ENCODE measurements at places on chromosomes 12 and 14. TPM values are rescaled to one million over a fixed set of nuclear protein-coding genes. Genes with fewer than 3 reads are reported as not detected.
A peak's percentile ranks its signal among the peaks of the same experiment; 100 is the strongest.

- no peak for DNase-seq
These were observed 20.2 kb downstream of the NOC4L start for GRCh38 chr12:132164426-132164825.

DNA sequence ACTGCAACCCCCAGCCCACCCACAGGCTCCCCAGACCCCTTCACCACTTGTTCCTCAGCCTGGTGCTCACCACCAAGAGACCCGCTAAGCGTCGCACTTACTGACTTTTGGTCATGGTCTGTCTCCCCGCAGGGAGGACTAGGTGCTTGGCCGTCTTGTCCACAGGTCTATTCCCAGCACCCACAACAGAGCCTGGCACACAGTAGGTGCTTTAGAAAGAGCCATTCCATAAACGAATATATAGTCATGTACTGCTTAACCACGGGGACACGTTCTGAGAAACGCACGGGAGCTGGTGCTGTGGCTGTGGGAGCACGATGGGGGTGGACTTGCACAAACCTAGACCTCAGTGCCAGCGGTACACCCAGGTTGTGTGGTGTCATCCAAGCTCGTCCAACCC is 34.0 kb downstream of the NCOR2 start:
- no peak for DNase-seq

The CEBPE gene
- total RNA-seq: not detected

The NANOG gene
- 1.9 TPM for total RNA-seq

The CD163L1 gene
- total RNA-seq: 0.84 TPM

DNA sequence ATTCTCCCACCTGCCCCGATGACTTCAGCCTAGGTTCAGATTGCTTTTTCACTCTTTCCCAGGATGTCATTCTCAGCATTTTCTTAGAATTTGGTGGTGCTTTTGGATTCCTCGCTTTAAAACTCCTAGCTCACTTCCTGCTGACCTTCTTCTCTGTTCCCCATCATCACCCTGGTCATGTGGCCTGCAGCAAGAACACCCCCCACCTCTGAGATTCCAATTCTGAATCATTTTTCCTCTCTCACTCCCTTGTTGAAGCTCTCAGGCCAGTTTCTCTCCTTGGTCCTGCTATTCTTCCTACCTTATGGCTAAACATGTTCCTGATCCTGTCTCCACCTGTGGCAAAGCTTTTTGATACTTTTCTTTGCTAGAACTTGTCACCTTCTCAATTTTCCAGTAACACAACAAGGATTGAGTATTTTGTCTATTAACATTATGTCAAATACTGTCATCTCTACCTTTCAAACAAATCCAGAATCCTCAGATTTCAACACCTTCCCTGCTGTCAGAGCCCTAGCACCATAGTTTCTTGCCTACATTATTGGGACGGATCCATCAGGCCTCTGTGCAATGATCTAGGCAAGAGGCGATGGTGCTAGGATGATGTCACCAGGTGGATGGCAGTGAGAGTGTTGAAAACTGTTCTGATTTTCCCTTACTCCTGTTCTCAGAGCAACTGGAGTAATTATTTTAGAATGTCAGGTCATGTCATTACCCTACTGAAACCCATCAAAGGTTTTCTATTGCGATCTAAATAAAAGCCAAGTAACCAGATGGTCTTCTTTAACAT is 233.7 kb downstream of the MON2 start:
- DNase-seq: no peak

DNA sequence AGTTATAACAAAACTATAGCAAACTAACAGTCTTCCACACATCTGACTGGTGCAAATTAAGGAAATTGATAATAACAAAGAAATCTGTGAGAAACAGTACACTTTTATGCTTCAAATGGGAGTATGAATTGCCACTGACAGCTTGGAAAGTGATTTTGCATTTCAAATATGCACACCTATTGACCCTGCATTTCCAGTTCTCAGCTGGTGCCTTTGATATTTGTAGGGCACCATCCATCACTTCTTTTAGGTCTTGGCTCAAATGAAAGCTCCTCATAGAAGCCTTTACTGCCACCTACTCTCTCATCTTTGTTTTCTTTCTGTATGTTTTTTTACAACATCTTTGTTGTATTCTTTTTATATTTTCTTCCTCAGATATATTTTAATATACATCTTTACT is 125.1 kb downstream of the ST8SIA1 start:
- DNase-seq: no peak

The FAM181A gene
- total RNA-seq: not detected

The FAM186B gene
- total RNA-seq: 0.17 TPM

GRCh38 chr12:122895704-122896636 is at the start of gene VPS37B:
VPS37B (minus strand) TSS chr12:122896124; CDS start chr12:122896062, 62 bp downstream.
- DNase-seq: peak; percentile 93

GRCh38 chr12:454833-455232 is 4.9 kb upstream of the B4GALNT3 start:
- no peak for DNase-seq

All from hepatocyte (in vitro differentiated cells).